ENCODE measurements at places on chromosomes 12 and 14.

DNA sequence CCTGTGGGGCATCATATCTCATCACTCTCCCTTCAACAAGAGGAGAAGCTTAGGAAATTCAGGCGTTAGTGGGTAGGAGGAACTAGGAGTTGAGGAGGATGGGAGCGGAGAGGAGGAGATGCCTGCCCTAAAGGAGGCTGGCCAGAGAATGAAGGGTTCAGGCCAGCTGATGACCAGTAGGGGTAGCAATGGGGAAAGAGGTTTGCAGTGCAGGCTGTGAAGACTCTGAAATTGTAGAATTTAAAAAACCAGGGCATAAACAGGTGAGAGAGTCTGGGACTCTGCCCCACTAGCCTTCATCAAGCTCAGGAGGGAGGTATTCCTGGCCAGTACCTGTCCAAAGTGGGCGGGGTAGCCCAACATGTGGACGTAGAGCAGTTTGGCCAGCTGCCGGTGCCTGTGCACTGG, 809 bp downstream of the AP1G2 start:
- no peak for DNase-seq

GRCh38 chr12:74551291-74551690, 13.7 kb downstream of the ATXN7L3B start:
- no peak for DNase-seq

GRCh38 chr14:92021523-92021922, 18.3 kb downstream of the TRIP11 start:
- DNase-seq, result no peak

- no peak for DNase-seq
Measured at GRCh38 chr14:86022031-86022629, 492.2 kb downstream of the FLRT2 start.

DNA sequence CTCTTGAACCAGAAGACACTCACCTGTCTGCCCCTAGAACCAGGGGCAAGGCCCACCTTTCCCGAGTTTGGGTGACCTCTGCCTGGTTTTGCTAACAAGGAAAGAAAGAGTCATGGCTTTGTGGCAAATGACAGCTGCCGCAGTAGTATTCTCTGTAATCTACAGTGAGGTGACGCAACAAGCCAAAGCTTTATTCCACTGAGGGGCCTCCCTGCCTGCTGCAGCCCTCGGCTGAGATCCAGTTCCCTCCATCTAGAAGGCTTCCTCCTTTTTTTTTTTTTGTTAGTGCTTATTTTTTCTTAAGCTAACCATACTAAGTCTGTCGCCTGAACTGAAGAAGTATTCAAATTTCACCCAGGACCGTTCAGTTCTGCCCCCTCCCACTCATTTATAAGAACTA, 142.3 kb upstream of the TMCC3 start:
- no peak for DNase-seq

- no peak for DNase-seq
Measured at GRCh38 chr12:122732170-122732569, 1.5 kb upstream of the HCAR1 start.

GRCh38 chr12:124430491-124430890, 135.6 kb downstream of the RFLNA start:
- no peak for DNase-seq

DNA sequence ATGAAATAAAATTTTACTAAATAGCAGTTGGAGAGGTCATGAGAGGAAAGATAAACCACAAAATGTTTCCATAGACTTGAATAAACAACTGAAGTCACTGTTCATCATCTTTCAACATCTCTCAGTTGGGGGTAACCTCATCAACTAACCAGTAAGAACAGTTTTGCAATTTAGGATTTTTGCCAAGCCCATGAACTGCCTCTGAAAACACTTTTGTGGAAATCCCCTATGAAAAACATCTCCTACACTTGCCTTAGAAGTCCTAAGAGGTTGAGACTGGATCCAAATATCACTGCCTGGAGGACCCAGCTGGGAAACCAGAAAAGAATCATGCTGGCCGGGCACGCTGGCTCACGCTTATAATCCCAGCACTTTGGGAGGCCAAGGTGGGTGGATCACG, 273.1 kb downstream of the C12orf50 start:
- DNase-seq, result no peak

DNA sequence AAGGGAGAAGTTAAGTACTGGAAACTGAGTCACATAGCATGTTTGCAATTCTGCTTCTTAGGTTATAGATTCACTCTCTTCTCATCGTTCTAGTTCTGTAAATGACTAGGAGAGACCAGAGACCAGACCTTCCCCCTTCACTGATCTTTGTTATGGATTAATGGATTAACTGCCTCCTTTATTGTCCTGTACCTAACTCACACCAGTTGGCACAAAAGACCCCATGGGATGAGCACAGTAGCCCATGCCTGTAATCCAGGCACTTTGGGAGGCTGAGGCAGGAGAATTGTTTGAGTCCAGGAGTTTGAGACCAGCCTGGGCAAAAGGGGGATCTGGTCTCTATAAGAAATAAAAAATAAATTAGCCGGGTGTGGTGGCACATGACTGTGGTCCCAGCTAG, 20.8 kb downstream of the BCAT1 start:
- DNase-seq, result no peak

- DNase-seq, result no peak
Measured at GRCh38 chr12:108234158-108234557, 105.0 kb downstream of the CMKLR1 start.

DNA sequence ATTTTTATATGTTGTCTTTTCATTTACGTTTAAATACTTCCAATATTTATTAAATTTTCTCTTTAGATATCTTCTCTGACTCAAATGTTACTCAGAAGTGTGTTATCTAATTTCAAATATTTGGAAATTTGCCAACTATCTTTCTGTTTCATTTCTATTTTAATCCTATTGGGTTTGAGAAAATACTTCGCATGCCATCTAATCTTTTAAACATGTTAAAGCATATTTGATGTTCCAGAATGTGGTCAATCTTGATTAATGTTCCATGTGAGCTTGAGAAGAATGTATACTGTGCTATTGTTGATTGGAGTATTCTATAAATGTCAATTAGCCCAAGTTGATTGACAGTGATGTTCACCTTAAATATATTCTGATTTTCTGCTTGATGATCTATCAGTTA, 11.9 kb upstream of the DCN start:
- DNase-seq, result no peak

- no peak for DNase-seq
Measured at GRCh38 chr14:52103416-52103815, 34.6 kb upstream of the NID2 start.

- DNase-seq, result no peak
Measured at GRCh38 chr12:3164454-3165077, 87.4 kb downstream of the TSPAN9 start.

DNA sequence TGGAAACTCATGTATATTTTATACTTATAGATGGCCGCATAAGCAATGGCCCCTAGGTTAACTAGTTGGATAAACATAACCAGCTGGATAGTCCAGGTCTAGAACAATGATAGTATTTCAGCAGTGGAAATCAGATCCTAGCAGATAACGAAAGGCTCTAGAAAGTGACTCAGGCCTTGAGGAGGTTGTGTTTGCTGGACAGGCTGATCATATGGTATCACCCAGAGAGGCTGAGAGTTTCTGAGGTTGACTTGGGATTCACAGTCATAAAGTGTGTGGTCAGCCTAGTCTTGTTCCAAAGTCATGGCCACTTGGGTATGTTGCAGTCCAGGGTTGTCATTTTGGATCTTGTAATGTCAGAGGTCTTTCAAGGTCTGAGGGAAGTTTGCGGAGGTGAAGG, 16.8 kb downstream of the FLVCR2 start:
- no peak for DNase-seq

DNA sequence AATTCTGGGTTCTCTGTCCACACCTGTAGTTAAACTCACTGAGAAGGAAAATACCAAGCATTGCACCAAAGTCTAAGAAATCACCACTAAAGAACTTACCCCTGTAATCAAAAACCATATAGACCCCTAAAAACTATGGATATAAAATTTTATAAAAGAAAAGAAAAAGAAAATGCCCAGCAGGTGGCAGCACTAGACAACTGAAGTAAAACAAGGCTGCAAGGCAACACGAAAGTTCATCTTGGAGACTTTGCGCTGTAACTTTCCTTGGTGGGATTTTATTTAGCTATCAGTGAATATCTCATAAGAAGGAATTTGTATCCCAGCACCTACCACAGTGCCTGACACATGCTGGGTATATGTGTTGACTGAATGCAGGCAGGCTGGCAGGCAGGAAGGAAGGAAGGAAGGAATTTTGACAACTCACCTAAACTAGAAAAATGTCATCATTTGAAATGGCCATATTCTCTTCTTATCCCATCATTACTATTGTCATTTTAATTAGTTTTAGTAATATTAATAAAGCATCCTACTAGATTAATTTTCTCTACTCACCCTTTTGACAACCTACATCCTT, 68.2 kb upstream of the ETV6 start:
- peak; percentile 72 for DNase-seq

GRCh38 chr12:118164798-118165486, 29.0 kb downstream of the PEBP1 start:
- no peak for DNase-seq

DNA sequence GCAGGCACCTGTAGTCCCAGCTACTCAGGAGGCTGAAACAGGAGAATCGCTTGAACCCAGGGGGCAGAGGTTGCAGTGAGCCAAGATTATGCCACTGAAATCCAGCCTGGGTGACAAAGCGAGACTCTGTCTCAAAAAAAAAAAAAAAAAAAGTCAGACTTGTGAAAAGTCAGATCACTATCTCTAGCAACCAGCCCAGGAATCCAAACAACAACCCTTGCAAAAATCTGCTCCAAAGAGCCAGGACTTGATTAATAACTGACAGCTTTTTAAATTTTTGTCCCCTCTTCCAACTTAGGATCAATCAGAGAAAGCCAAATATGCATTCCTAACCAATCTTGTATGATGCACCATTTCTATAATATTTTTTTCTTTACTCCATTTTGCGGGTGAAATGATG, 7.7 kb upstream of the NFATC4 start:
- no peak for DNase-seq

Measured in stimulated activated CD4-positive, alpha-beta T cell treated with anti-CD3 and anti-CD28 coated beads, Interleukin-2, amount 100 ng/mL, for 48 hours (primary cell).